Activated CD8-positive, alpha-beta memory T cell treated with anti-CD3 and anti-CD28 coated beads for 1 hour (primary cell): ENCODE measurements at places on chromosomes 3 and 15.

DNA sequence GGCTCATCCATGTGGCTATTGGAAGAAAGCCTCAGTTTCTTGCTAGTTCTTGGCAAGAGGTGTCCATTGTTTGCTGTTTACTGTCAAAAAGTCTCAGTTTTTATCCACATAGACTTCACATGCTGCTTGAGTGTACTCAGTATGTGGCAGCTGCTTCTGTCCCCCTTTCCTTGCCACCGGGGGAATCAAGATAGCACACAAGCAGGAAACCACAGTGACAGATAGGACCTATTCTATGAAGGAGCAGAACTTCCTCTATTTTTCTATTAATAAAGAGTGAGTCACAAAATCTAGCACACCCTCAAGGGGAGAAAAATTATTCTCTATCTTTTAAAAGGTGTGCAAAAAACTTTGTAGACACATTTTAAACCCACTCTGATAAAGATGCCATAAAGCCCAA is 121.4 kb upstream of the GMNC start:
- DNase-seq, result no peak

DNA sequence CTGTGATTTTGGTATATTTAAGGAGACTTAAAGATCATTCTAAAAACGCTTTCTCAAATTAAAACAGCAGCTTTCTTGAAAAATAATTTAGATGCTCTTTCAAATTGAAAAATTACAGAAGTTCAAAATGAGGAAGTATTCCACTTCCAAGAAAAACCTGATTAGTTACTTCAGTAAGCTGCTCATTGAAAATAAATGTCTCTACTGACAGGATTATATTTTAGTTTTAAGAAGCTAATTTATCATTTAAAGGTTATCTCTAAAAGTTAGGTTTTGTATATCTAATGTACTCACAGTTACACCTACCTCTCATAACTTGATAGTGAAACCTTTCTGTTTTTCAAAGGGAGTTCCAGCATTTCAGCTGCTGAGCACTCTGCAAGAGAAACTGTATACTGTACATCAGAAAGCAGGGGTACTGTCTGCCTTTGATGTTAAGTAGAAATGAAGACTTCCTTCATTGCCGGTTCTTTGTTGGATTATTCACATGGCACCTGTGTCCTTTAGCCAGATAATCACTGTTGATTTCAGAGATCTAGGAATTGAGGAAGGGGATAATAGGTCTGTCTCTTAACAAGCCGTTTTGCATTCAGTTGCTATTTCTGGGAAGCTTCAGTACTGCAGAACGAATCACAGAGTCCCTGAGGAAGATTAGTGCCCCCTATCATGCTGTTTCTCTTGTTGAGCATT is 161.6 kb downstream of the TCF12 start:
- no peak for DNase-seq

DNA sequence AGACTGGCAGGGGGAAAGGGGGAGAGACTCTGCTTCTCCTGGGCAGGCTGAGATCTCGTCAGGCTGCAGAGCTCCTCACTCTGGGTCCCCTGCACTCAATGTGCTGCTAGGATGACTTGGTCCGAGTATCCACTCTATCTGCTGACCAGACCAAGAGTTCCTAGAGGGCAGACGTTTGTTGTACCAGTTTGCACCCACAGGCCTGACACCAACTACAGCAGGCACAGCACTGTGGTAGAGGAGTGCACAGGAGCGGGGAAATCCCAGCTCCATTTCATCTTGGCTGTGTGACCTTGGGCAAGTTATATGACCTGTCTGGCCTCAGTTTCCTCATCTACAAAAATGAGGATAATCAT is 29.0 kb downstream of the CCDC12 start:
- no peak for DNase-seq

DNA sequence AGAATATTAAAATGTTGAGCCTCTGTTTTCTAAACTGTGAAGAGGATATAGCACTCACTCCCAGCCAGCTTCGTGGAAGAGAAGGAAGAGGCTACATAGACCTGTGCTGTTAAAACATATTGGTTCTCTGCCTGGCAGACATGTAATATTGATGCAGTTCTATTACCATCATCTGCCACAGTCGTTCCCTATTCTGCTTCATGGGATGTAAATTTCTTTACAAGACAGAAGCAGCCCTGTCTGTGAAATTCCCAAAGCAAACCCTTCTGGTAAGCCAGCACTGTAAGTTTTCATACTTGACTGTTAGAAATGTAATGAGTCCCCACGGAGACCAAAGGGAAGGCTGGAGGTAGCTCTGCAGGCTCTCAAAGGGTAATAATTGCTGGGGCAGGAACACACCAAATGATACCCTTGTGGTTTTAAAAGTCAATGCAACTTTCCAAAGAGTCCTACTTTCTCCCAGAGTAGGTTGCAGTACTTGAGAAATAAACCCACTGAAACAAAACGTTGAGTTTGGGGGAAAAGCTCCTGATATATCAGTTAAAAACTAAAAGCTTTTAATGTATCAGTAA is 129.9 kb upstream of the HES1 start:
- DNase-seq, result no peak

- DNase-seq, result no peak
Measured at GRCh38 chr3:106294121-106294520, 425.3 kb upstream of the CBLB start.

DNA sequence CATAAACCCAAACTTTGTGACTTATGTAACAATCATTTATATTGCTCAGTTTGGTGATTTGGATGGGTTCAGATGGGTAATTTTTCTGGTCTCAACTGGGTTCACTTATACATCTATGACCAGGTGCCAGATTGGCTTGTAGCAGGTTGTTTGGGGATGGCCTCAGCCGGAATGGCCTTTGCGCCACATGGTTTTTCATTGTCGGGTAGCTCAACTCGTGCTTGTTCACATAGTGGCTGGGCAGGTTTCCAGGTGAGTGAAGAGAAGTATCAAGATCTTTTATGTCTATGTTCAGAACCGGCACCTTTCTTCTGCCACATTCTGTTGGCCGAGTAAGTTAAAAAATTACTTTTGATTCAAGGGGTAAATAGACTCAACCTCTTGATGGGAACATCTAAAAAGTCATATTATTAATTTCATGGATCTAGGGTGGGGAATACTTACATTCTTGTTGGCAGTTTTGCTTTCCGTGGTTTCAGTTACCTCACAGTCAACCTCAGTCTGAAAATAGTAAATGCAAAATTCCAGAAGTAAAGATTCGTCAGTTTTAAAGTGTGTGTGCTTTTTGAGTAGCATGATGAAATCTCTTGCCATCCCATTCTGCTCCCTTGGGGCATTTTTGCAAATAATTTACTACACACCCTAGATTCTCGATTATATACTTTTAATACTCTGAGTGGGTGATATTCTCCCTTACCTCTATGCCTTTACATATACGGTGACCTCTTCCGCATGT is 745.7 kb upstream of the CCDC54 start:
- no peak for DNase-seq

DNA sequence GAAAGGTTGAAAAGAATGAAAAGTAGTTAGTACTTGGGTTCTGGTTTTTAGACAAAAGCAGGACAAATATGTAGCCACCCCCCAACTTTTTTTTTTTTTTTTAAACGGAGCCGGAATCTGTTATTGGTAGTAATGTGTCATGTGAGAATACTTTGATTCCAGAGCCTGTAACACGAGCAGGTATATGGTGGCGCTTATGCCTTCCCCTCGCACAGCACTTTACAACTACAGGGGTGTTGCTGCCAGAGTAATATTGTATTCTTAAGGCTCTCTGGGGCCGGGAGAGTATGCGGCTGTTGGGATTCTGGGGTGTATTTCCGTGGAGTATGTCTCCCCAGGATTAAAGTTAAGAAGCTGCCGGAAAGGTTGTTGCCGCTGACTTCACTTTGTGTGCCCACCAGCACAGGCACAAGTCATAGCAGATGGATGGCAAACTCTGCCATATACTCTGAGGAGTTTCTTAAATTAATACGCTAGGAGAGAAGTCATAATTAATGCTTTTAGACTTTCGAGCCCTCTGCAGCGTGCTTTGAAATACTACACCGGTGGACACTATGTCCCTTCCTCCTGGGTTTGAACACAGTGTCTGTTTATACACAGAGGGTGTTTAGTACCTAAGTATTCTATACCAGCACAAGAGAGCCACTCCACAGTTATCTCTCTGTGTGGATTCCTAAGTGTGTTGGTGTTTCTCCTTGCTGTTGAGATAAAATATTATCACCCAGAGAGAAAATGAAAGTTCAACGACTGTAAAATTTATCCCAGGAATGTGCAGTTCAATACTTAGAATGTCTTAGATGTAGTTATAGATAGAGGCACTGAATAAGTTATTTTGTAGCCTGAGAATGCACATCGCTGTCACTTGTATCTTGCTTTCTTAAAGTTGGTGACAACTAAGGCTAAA is 1.4 kb downstream of the MBNL1 start:
- DNase-seq, result no peak

DNA sequence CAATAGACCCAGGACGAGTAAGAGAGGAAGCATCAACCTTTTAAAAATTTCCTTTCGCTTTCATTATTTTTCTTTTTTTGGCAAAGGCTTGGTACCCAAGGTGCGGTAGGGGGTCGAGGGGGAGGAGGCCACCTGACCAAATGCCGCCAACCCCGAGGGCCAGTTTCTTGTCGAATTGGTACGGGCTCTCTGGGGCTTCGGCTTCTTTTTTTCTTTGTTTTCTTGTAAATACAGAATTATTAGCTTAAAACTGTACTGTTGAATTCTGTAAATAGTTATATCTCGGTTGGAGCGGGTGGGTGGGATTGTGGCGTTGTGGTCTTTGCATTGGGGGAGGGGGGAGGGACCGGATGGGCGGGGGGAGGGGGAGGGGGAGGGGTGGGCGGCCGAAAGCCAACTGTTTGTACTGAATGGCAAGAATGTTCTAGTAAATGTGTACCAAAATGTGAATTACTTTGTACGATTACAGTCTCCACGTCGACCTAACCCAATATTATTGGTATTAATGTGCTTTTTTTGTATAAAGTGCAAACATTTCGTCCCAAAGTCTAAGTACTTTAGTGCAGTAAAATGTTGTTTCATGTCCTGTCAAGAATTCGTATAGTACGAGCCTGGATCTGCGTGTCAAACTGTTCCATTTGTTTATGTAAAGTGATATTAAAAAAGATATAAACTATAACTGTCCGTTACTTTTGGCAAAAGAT is 4.7 kb downstream of the ZIC1 start:
- no peak for DNase-seq

DNA sequence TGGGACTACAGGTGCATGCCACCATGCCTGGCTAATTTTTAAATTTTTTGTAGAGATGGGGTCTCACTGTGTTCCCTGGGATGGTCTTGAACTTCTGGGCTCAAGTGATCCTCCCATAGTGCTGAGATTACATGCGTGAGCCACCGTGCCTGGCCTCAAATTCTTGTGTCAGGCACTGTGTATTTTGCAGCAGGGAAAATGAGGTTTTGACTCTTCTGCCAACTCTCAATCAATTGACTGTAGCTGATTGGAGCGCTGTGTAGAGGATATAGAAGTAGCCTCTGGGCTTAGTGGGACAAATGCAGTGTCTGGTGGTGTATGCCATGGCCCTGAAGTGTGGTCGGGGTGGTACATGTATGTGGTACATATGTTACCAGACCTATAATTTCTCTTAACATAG is 152.3 kb downstream of the FNDC3B start:
- DNase-seq, result no peak

DNA sequence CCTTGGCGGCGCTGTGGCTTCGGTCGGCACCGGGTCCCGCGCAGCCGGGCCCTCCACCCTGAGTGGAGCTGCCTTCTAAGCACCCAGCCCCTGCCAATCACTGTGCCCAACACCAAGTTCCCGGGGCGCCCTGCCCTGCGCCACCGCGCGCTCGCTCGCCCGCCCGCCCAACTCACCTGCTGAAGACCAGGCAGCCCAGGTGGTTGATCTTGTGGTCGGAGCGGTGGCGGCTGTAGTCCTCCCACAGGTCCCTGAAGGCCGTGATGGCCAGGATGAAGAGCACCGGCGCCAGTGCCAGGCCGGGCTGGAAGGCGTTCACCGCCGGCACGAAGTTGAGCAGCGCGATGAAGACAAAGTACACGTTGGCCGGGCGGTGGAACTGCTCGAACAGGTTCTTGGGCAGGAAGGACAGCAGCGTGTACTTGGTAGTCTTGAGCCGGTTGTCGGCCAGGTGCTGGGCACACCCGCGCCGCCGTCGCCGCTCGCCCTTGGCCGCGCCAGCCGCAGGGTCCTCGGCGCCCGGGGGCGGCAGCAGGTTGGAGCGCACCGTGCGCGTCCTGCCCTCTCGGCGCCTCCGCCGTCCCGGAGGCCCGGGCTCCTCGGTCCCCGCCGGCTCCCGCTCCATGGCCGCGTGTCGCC is 536 bp downstream of the ATP10A start:
- DNase-seq, result no peak

DNA sequence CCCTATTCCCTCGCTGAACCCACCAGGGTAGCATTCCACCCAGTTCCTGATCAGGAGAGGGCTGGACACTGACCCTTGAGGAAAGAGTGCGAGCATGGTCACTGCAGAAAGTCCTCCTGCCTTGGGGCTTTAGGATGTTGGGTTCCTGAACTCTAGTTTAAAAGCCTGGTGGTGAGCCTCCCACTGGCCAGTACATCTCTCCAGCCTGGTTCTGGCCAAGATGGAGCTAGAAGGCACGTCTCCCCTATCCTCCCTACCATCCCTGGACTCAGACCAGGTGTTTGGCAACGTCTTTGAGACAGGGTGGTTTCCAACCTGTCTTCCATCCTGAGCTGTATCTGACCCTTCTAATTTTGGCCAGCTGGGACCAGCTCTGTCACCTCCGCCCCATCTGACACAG is 31.4 kb downstream of the NBEAL2 start:
- DNase-seq, result no peak

- DNase-seq, result no peak
Measured at GRCh38 chr15:101016581-101016980, 97.4 kb downstream of the LRRK1 start.

GRCh38 chr3:51982838-51983577 is at the start of gene ACY1:
ACY1 (plus strand) TSS chr3:51983535; CDS start chr3:51984065, 530 bp downstream.
- peak; percentile 30 for DNase-seq

DNA sequence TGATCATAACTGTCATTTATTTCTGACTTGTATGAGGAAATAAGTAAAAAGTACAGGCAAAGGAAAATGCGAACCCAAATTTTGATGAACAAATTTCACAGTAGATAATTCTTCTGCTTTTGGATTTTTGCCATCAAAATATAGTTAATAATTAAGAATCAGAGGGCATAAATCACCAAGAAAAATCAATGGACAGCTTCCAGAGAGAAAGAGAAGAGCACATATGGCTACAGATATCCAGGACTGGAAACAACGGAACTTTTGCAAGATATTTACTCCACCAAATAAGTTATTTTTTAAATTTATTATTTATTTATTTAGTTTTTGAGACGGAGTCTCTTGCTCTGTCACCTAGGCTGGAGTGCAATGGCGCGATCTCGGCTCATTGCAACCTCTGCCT is 35.1 kb upstream of the NANOGP8 start:
- DNase-seq, result no peak
